ENCODE measurements at places on chromosomes 13 and 19.

- DNase-seq = no peak
Observed at GRCh38 chr13:82294226-82294625, 1588.0 kb downstream of the SLITRK1 start.

- DNase-seq = no peak
Observed at GRCh38 chr13:102128216-102128810, 273.5 kb downstream of the FGF14 start.

GRCh38 chr13:50646070-50646469, 197.4 kb downstream of the DLEU7 start:
- no peak for DNase-seq

GRCh38 chr19:35882114-35882832, 13.9 kb downstream of the APLP1 start:
- peak; percentile 78 for DNase-seq

DNA sequence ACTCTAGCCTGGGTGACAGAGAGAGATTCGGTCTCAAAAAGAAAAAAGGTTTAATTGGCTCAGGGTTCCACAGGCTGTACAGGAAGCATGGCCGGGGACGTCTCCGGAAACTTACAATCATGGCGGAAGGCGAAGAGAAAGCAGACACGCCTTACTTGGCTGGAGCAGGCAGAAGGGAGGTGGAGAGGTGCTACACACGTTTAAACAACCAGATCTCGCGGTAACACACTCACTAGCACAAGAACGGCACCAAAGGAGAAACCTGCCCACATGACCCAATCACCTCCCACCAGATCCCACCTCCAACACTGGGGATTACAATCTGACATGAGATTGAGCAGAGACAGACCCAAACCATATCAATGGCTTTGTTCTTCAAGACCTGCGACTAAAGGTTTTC, 12.8 kb downstream of the CASP14 start:
- no peak for DNase-seq

DNA sequence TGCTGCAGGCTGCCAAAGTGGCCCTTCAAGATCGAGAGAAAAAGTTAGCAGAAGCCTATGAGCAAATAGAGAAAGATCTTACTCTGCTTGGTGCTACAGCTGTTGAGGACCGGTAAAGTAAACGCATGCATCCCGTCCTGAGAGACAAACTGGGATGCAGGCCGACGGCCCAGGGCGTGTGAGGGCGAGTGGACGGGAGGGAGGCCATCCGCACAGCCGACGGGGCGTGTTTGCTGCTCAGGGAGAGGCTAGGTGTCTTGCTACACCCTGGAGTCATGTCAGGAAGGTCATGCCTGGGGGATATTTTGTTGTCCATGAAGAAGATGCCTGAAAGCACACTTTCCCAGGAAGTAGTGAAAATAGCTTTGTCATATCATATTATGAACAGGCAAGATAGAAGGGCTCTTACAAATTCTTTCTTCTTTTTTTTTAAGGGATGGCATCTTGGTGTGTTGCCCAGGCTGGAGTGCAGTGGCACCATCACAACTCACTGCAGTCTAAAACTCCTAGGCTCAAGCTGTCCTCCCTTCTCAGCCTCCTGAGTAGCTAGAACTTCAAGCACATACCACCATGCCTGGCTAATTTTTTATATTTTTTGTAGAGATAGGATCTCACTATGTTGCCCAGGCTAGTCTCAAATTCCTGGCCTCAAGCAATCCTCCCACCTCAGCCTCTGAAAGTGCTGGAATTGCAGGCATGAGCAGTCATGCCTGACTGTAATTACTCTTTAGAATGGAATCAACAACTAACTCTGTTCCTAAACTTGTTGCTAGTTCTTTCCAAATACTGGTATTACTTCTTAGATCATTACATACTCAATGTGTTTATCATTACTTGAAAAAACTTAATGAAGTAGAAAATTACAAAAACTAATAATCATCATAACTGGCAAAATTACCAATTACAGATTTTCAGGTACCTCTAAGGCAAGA, 117.6 kb upstream of the MCF2L start:
- DNase-seq = no peak

DNA sequence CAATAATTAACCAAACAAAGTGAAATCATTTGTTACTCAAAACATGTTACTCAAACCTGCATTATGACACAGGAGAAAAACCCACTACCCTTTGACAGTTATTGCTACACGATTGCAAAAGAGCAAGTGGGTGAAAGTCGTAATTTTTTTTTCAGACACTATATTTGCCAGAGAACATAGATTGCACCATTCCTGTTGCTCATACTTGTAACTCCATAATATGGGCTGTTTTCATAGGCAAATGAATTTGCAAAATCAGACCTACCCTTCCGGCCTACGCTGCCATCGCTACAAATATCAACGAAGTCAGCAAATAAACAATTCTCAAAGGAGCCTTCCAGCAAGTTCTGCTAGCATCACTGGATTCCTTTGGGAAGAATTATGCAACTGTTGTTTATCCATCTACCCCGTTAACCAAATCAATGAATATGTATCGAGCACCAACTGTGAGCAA, 396.5 kb downstream of the IRS2 start:
- no peak for DNase-seq

DNA sequence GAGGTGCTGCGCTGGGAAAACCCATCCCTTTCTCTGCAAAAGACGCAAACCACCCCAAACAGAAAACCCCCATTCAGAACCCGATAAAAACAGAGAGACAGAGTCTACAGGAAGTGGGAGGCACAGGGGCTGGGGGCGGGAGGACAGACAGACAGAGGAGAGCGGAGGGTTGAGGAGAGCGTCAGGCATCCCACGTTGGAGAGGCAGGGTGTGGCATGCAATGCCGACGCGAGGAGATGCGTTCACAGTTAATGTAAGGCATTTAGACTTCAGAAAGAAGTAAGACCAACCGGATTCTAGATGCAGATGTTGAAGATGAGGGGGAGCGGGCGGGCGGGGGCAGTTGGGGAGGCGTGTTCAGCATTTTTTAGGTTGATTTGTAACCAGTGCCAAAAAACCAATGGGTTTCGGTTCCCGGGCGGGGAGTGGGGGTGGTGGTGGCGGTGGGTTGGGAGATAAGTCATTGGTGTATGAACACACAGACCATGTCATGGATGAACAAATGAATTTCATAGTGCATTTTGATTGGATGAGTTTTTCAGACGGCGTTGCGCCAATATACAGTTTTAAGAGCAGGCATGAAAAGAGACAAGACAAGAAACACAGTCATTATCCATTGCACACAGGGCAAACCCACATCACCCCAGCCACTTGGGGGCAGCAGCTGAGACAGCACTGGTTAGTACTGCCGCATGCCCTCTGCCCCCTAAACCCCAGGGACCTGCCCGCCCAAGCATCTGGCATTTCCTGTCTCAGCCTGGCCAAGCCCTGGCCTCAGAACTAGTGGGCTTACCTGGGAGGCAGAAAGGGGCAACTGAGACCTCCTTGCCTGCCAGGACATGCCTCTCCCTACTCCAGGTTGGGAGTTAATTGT, 91.3 kb downstream of the IER2 start:
- DNase-seq = no peak

DNA sequence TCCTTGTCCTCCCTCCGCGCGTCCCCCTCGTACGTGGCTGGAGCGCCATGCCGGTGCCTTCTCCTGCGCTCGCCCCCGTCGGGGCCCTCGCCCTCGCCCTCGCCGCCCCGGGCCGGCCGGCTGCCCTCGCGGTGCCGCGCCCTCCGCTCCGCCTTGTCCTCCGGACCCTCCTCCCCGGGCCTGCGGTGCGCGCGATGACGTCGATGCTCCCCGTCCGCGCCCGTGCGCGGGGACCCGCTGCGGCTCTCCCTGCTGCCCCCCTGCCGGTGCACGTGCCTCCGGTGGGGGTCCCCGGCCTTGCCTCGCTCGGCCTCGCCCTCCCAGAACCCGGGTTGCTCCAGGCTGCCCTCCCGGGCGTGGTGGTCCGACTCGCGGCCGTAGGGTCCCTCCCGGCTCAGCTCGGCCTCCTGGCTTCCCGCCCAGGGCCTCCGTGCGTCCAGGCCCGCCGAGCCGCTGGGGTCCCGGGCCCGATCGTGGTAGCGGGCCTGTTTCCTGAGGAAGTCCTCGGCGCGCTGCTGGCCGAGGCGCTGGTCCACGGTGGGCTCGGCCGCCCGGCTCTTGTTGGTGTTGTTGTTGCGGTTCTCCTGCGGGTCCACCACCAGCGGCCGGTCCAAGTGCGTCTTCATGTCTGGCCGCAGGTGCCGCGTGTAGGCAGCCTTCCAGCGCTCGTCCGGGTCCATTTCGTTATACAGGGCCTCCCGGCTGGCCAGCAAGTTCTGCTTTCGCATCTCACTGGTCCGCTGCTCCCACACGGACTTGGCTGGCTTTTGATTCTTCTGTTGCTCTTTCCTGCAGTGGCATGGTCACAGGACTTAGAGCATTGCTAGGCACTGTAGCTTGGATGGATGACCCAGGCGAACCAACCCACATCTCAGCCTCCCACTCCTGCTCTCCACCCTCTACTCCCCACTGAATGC, 148.6 kb downstream of the IER2 start:
- DNase-seq = no peak

DNA sequence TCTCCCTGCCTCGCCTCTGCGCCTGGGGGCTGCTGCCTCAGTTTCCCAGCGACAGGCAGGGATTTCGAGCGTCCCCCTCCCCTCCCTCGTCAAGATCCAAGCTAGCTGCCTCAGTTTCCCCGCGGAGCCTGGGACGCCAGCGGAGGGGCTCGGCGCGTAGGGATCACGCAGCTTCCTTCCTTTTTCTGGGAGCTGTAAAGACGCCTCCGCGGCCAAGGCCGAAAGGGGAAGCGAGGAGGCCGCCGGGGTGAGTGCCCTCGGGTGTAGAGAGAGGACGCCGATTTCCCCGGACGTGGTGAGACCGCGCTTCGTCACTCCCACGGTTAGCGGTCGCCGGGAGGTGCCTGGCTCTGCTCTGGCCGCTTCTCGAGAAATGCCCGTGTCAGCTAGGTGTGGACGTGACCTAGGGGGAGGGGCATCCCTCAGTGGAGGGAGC, 722 bp upstream of the ICAM1 start:
- DNase-seq = no peak

DNA sequence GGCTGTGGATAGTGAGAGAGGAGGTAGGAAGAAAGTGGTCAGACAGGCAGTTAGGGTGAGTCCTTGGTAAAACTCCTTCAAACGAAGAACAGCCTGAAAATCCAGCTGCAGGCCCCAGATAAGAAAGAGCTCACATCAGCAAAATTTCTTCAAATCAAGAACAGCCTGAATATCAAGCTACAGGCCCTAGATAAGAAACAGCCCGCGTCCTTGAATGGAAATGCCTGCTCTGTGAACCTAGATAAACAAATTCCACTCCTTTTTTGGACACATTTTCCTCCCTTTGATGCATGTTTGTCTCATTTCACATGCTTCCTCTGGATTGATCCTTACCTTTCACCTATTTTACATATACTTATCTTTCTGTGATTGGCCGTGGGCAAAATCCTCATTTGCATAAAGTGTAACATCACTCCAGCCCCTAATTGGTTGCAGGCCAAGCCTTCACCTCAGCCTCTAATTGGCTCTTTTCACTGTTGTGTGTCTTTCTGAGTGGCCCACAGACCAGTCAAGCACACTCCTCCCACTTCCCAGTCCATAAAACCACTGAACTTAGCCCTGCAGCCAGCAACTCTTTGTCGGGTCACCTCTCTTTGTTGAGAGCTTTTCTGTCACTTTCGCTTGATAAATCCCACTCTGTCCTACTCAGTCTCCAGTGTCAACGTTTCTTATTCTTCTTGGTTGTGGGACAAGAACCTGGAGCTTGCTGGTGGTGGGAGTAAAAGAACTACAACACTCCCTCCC, 6.0 kb upstream of the SULT2A1 start:
- no peak for DNase-seq

DNA sequence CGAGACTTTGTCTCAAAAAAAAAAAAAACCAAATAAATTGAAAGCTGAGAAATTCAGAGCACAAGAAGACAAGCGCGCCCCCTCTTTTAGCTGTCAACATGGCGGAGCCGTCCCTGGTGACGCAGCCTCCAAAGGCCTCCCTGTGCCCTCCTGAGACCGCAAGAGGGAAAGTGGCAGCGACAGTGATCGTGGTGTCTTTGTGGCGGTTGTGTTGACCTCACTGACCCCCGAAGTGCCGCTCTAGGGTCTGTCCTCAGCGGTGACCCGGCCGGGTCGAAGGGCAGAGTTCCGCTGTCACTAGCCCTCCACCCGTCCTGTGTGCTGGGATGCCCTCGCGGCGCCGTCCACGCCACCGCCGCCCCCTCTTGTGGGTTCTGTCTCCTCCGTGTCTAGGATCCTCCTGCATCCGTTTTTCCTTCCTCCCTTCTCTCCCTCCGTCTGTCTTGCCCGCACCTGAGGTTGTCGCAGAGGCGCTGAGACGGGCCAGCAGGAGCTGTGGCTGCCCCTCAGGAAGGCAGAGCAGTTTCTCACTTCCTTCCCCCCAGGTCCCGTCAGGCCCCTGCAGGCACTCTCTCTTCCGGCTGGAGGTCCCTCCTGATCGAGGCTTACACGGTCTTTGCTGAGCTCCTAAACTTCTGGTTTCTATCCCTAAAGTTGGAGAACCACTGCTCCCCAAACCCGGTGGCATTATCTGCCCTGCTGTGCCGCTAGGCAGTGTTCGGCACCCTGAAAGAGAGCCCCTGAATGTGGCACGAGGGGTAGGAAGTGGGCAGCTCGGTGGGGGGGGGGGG, 7.2 kb downstream of the UHRF1 start:
- DNase-seq = no peak

DNA sequence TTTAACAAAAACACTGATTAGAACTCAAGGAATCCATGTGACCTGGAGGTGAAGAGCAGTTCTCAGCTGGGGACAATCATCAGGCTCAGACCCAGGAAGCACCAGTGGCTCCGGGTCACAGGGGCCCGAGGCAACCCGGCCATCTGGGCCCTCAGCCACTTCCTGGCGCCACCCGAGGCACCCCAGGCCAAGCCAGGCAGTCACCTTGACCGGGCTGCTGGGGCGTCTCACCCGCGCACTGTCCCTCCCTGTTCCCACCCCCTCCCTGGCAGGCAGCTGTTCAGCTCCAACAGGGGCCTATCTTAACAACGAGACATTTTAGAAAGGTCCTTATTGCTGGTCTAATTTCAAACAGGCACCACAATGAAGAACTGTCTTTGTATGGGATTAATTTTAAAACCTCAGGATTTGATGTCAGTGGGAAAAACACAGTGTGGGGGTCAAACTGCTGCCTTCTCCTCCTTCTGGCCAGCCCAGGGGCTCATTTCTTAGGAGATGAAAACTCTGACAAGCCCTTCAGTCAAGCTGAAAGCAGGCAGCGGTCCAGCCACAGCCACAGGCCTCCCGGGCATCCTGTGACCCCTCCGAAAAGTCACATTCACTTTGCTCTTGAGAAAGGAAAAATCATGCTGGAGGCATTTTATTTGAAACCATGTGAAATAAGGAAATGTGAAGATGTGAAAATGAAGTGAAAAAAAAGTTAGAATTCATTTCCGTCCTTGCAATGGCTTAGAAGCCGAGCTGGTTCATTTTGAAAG, 83.3 kb downstream of the KCTD15 start:
- no peak for DNase-seq

GRCh38 chr13:113209336-113209758, at the start of gene CUL4A:
Gene CUL4A, plus strand, starts transcription at chr13:113209613. Its CDS starts 15 bp downstream, at chr13:113209628.
- peak; percentile 62 for DNase-seq

Data from muscle of arm (tissue), 14 donors.